ENCODE measurements at places on chromosomes 16 and 17.

DNA sequence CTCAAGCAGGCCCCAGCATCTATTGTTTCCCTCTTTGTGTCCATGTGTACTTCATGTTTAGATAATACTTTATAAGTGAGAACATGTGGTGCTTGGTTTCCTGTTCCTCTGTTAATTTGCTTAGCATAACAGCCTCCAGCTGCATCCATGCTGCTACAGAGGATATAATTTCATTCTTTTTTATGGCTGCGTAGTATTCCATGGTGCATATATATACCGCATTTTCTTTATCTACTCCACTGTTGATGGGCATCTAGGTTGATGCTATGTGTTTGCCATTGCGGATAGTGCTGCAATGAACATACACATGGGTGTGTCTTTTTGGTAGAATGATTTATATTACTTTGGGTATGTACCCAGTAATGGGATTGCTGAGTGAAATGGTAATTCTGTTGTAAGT, 31.4 kb upstream of the SCNN1B start:
- no peak for DNase-seq

DNA sequence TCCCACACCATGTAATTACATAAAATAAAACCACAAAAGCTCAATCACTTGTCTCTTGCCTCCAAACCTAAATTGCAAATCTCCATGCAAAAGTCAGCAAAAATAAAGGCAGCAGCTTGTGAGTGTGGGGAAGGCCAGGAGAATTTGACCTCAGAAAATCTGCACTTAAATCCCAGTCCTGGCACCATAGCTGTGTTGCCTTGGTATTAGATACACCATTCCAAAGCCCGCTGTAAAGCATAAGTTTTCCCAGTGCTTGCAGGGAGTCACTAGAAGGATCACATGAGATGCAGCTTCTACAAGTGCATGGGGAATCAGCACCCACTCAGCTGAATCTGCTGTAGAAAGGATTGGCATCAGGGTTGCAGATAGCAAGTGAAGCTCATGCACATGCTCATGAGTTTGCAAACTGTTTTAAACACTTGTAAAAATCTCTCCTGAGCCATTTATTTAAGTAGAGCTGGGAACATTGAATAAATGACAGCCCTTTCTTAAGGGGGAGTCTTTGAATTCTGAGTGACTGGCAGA, 495.0 kb upstream of the HSBP1 start:
- DNase-seq: no peak

DNA sequence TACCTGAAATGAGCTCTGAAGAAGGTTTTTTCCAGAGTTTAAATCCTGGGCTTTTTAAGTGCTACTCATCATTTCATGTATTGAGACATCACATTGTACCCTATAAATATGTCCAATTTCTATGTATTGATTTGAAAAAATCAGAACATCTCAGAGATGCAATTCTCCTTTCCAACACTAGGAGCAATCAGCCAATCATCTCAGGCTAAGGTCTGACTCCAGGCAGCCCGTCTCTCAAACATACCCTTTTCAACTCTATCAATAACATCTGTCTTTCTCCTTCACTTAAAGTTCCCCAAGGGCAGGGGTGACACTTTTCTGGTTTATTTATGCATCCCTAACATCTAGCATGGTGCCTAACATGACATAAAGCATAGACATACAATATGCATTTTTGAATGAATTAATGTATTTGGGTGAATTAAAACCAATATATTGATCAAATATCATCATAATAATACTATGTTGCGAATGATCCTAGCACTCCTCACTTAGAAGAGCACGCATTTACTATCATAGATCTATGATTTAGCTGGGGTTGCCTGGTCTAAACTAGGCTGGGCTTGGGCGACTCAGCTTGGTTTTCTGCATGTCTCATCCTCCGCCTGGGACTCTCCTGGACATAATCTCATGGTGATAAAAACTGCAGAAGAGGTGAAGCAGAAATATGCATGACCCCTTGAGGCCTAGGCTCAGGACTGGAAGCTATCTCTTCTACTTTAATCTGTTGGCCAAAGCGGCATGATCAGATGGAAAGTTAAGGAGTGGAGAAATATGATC, 5.2 kb upstream of the CDH11 start:
- no peak for DNase-seq

- DNase-seq: no peak
Observed at GRCh38 chr17:17727111-17727659, 45.9 kb downstream of the RAI1 start.

DNA sequence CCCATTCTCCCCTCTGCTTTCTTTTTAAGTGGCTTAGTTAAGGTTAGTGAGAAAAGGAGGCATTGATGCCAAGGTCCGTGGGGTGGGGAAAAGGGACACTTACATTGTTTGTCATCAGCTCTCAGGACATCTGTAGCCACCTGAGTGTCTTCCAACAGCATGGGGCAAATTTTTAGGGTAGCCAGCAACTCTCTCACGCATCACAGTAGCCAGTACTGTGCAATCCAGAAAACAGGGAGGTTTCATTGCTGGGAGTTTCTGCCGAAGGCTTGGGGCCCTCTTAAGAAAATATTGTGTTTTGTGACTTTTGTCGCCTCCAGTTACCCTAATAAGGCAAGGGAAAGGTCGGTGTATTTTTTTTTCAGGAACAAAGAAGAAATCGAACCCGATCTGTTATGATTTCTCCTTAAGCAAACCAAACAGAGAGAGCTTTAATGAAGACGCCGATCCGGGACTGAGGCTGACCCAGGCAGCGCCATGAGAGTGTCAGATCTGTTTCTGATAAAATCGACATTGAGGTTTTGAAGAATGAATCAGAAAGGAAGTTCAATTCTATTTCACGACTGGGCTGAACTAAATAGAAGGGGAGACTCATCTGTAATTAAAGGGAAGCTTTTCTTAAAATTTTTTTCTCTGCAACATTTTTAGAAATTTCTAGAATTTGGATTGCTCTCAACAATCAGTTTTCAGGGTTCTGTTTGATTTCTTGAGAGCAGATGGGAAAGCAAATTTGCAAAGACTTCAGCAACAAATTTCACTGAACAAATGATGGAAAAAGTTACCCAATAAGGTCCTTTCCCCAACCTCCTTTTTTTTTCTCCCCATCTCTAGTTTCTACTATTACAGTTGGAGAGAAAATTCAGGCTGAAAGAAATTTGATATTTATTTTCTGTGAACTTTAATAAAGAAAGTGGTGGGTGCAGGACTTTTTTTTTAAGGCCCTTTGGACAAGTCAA, 144.7 kb upstream of the IRX3 start:
- DNase-seq: peak; percentile 23

- DNase-seq: no peak
Observed at GRCh38 chr16:1794221-1794871, 841 bp upstream of the IGFALS start.

GRCh38 chr17:77354670-77355455, 214.1 kb downstream of the SEC14L1 start:
- DNase-seq: peak; percentile 94

DNA sequence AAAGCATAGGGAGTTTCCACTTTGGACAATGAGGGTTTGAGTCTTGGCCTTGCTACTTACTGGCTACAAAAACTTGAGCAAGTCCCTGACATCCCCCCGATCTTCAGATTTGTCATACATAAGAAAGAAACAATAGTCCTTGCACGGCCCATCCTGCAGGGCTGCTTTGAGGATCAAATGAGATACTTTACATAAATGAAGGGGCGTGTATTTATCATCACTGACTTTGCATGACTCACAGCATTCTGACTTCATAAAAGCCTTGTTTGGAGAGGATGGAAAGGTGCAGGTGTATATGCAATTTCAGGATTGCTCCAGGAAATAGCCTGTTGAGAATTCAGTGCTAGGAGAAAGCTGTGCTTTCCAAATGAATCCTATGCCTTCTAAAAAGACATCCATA, 465.0 kb upstream of the MAF start:
- no peak for DNase-seq

DNA sequence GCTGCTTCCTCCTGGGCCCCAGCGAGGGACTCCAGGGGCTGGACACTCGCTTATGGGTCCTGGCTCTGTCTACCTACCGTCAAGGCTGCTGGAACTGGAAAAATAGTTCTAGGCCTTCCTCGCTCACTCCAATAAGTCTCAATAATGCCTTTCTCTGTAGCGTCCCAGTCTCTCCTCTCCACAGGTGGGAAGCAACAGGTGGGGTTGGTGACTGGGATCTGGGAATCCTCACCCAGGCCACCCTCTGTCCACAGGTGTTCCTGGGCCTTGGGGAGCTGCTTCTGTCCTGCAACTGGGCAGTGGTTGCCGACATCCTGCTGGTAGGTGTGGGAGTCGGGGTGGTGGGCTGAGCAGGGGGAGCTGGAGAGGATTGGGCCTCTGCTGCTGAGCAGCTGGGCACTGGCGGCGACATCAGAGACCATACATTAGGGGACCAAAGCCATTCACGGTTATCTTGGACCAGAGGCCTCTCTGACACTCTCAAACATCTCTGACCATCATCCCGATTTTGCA, 20.3 kb upstream of the SPNS2 start:
- DNase-seq: no peak

GRCh38 chr17:64339516-64340490, 50.9 kb downstream of the PECAM1 start:
- DNase-seq: no peak

GRCh38 chr16:53787423-53787822, 83.5 kb downstream of the FTO start:
- DNase-seq: no peak

Data from cardiac fibroblast (primary cell).